KG1 (cell line): ENCODE measurements at places on chromosomes 12 and 14.

GRCh38 chr14:93892923-93893558 is 34.1 kb upstream of the FAM181A start:
- DNase-seq, result peak; percentile 67

- DNase-seq, result no peak
These were observed 1007.4 kb upstream of the NOVA1 start for GRCh38 chr14:27605282-27605681.

DNA sequence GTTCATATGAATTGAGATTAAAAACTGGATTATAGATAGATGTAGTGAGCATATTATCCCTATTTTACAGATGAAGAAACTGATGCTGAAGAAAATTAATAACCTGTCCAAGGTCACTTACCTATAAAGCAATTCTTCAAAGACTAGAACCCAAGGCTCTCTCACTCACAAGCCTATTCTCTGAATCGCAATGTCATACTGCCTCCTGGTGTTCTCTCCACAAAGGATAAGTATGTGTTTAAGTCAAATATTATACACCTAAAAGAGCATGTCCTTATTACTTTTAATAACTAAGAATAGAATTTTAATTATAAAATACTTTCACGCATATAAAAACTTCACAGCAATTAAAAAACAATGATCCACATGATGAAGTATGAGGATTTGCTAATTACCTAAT is 721.3 kb upstream of the USP15 start:
- no peak for DNase-seq

GRCh38 chr12:115108129-115109100 is 424.4 kb upstream of the TBX3 start:
- DNase-seq, result no peak

- no peak for DNase-seq
These were observed 85.5 kb downstream of the SSPN start for GRCh38 chr12:26280869-26281268.

GRCh38 chr14:89011355-89012281 is 187.2 kb downstream of the TTC8 start:
- no peak for DNase-seq

DNA sequence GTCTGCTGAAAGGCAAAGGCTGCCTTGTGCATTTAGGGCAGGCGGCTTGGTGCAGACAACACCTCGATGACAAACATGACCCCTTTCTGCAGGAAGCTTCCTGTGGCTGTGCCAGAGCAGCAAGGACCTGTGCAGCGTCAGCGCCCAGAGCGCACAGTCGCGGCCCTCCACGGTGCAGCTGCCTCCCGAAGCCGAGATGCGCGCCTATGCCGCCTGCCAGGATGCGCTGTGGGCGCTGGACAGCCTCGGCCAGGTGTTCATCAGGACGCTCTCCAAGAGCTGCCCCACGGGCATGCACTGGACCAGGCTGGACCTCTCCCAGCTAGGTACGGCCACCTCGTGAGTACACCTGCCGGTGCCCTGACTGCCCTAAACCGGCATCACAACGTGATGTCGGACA is 57.3 kb downstream of the ANKRD9 start:
- DNase-seq, result no peak
